ENCODE measurements at places on chromosomes 1 and 21.
A peak's percentile ranks its signal among the peaks of the same experiment; 100 is the strongest.

DNA sequence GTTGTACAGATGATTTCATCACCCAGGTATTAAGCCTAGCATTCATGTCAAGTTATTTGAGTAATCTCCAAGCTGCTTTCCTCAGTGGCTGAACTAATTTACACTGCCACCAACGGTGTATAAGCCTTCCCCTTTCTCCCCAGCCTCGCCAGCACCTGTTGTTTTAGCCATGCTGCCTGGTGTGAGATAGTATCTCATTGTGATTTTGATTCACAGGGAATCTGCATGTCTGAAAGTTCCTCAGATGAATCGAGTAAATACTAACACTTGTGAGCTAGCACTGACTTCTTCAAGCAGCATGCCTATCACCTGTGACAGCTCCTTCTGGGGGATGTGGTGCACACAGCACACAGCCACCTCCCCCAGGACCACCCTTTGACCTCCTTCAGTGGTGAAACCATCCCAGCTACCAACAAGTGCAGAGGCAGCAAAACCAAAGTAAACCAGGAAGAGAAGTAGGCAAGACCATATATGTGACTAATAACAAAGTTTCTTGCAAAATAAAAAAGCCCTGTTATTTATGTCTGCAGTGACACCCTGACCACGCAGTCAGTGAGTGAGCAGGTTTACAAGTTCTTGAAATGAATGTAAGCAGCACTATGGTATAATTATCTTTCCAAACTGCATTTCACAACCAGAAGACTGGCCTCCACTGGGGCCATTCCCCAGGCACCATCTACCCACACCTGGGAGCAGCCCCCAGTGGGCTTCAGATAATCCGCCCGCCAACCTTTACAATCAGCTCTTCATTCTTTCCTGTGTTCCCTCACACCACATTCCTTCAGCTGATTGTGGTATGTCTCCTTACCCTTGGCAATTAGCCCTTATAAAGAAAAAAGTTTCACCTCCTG, 173.8 kb downstream of the ETS2 start:
- DNase-seq = no peak

GRCh38 chr1:66278260-66279021, 255.5 kb upstream of the SGIP1 start:
- no peak for DNase-seq

GRCh38 chr21:34276711-34277425, 86.9 kb upstream of the KCNE2 start:
- DNase-seq = no peak

DNA sequence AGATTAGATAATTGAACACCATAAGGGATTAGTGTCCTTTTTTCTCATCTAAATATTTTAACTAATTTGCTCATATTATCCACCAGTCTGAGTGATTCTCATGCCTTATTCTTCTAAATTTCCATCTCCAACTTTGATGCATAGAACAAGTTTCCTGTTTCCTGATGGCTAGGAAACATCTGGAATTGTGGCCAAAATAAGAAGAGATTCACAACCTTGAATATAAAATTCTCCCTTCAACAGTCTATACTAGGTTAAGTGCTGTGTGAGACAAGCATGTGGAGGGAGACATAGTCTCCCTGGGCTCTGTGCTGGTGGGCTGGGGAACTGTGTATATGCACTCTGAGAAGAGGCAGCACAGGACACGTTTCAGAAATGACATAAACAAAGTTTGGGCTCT, 21.6 kb upstream of the ROR1 start:
- DNase-seq = no peak

- no peak for DNase-seq
Observed at GRCh38 chr1:99629164-99629563, 16.7 kb upstream of the PALMD start.

GRCh38 chr1:150149271-150150132, at the start of gene PLEKHO1:
TSS of gene PLEKHO1 (plus strand) at chr1:150149916. CDS start at chr1:150150258, 342 bp downstream.
- peak; percentile 61 for DNase-seq

GRCh38 chr1:116312681-116313069, 60.4 kb upstream of the ATP1A1 start:
- no peak for DNase-seq

- no peak for DNase-seq
Observed at GRCh38 chr1:30218438-30218837, 504.9 kb downstream of the MATN1 start.

DNA sequence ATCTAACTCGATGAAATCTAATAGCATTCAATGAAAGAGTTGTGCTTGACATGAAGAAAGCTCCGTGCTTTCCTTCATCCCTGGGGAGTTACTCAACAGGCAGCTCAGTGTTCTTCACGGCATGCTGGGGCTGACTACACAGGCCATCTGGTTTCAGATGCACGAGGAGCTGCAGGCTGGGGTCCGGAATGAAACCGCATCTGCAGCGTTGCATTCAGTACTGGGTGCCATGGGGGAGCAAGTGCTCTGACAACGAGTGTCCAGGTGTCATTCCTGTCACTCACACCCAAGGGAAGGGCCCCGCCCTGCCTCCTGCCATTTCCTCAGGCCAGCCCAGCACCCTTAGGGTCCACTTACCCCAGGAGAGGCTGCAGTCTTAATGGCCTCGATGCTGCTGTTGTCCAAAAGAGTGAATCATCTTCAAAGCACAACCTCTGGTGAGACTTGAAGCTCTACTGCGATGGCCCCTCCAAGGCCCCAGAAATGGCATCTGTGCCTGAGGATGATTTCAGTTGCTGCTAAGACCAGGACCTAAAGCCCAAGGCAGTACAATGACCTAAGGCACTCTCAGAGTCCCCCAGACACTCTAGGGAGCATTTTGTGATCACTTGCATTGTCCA, 61.4 kb downstream of the STUM start:
- DNase-seq = no peak

DNA sequence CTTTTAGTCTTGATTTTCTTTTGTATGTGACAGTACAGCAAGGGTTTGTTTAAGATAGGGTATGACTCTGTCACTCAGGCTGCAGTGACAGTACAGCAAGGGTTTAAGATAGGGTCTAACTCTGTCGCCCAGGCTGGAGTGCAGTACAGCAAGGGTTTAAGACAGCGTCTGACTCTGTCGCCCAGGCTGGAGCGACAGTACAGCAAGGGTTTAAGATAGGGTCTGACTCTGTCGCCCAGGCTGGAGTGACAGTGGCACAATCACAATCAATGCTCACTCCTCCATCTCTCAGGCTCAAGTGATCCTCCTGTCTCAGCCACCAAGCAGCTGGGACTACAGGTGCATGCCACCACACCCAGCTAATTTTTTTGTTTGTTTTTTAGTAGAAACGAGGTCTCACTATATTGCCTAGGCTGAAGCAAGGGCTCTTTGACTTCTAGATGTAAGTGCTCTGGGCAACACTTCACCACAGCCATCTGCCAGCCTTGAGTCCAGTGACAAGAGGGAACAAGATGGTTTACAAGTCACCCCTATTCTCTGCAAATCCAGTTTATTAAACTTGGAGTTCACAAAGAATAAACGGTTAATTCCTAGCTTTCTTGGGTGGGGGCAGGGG, 965 bp upstream of the SH2D5 start:
- DNase-seq = no peak

DNA sequence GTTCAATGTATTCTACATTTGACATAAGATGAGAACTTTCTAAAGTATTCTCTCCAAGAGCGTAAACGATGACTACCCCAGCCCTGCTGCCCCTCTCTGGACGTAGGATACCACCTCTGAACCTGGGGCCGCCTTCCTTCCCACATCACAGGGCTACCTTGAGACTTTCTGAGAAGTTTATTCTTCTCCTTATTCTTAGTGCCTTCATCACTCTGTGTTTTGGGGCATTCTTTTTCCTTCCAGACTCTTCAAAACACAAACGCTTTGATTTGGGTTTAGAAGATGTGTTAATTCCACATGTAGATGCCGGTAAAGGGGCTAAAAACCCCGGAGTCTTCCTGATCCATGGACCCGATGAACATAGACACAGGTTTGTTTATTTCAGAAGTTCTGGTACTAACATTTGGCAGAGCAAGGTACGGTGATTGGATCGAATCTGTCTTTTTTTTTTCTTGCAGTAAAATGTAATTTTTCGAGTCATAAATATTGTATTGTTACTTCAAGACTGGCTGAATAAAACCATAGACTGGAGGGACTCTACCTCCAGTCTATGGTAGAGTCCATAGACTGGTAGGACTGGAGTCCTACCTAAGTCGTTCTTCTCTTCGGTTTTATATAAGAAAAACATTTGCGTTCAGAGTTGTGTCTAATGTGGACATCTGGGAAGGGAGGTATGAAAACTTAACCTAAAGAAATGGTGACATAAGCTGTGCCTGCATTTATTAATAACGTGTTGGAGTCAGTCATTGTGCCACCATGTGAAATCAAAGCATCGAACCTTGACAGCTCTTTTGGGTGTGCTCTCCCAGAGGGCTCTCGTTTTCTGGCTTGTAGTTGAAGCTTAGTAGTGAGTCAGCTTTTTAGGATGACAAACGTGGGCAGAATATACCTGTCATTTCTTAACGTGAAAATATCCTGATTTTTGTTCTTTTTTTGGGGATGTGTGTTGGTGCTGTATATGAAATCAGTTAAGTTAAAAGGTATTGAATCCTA, 1.2 kb downstream of the MAN1A2 start:
- no peak for DNase-seq

DNA sequence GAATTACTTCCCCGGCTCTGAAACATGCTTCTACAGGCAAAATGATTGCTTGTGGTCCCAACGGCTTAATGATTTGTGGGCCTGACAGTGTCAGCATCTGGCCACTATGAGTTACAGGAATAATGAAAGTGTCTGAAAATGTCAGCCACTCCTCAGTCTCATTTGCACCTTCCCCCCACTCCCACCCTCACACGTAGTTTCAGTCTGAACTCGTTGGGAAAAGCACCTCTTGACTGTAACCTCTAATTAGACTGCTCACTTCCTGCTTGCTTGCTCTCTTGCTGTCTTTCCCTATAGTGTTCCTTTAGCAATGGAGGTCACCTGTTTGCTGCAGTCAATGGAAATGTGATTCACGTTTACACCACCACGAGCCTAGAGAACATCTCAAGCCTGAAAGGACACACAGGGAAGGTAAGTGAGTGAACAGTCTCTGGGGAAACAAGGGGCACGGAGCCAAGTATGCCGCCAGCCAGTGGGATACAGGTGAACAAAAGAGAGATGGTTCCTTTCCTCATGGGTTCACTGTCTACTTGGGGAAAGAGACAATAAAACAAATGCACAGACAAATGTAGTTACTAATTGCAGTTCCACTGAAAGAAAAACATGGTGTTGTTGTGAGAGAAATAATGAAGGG, 27.1 kb downstream of the CFAP57 start:
- DNase-seq = no peak

DNA sequence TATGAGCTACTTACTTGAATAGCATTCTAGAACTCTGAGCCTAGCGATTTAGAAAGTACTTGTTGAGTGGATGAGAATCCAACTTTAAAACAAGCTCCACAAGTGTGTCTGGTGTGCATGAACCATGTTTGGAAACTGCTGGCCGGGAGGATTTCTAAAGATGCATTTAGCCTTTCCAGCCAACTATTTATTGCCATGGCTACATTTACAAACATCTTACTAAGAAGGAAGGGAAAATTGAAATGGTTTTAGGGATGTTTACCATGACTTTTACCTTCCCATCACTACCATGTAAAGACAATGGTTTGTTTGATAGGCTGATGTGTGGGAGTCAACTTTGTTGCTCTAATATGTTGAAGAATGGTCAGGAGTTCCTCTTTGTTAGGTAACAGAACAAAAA, 37.7 kb upstream of the ARHGAP29 start:
- DNase-seq = no peak

DNA sequence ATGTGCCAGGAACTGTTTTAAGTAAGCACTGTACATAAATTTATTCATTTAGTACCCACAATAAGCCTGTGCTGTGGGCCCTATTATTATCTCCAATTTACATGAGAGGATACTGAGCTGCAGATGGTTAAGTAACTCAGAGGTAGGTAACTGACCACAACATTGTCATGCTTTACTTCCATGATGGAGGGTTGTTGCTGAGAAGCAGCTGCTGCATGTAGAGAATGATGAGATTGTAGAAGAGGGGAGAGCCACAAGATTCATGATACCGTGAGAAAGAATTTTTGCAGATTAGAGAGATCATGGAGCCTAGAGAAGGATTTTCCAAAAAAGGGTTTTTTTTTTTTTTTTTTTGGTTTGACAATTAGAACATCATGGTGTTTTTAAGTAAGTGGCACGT, 313.1 kb downstream of the PTBP2 start:
- no peak for DNase-seq
